NCI-H446 (cell line): ENCODE measurements at places on chromosomes 3 and 15.

GRCh38 chr3:178498871-178499270 lies 37.4 kb upstream of the KCNMB2 start:
- DNase-seq, result peak; percentile 15

DNA sequence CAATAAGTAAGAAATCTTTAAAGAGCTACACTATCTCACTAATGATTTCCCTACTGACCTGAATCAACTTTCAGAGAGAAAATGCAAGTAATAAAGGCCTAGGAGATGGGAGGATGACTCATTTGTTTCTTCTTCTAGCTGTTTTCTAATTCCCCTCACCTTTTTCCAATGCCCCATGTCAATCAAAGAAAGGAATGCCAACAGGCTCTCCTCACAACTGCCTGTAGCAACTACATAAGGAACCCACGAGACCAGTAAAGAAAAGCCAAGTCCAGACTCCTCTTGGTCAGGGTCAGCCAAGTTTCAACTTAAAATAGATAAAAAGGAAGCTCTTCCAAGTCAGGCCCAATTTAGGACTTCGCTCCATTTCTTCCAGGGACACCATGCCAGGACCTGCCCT lies 201.9 kb downstream of the TNIK start:
- no peak for DNase-seq

- DNase-seq, result no peak
Observed at GRCh38 chr15:63044077-63044644, 1.6 kb downstream of the TPM1 start.

- no peak for DNase-seq
Observed at GRCh38 chr3:74075241-74075640, 450.5 kb upstream of the PDZRN3 start.

GRCh38 chr3:197339841-197340520 lies 41.6 kb upstream of the DLG1 start:
- no peak for DNase-seq

DNA sequence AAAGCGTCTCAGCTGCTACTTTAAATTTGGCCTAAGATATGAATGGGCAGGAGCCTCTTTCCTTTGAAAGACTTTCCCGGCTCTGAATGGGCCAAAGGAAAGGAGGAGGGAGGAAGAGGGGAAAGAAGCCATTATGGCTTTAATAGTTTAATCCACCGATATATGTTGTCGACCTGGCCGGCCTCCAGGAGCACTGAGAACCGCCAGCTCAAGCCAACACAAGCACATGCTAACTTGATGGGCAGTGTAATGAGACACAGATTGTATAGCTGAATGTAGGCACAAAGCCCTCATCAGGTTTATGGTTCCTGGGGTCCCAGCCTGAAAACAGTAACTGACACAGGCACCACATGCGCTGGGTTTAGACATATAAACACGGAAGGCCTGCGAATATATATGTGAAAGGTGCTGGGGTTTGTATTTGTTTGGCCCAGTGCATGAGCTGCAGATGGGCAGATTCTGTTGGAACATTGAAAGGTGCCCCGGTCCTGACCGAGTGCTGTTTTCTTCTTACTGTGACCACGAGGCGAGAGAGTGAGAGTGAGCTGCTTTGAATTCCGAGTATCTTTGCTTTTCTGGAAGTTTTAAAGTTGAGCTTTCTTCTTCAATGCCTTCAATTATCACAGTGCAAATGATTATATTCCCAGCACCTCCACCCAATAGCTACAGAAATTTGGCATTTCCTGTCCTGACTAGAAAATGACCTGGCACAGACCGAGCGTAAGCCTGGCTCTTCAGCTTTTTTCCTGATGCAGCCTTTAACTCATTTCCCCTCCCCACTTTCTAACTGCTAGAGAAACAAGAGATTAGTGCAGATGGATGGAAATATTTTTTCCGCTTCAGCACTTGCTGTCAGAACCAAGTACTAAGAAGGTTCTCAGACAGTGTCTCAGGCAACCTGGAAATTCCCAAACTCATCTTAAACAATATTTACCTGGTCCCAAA lies 267.3 kb downstream of the RORA start:
- no peak for DNase-seq

DNA sequence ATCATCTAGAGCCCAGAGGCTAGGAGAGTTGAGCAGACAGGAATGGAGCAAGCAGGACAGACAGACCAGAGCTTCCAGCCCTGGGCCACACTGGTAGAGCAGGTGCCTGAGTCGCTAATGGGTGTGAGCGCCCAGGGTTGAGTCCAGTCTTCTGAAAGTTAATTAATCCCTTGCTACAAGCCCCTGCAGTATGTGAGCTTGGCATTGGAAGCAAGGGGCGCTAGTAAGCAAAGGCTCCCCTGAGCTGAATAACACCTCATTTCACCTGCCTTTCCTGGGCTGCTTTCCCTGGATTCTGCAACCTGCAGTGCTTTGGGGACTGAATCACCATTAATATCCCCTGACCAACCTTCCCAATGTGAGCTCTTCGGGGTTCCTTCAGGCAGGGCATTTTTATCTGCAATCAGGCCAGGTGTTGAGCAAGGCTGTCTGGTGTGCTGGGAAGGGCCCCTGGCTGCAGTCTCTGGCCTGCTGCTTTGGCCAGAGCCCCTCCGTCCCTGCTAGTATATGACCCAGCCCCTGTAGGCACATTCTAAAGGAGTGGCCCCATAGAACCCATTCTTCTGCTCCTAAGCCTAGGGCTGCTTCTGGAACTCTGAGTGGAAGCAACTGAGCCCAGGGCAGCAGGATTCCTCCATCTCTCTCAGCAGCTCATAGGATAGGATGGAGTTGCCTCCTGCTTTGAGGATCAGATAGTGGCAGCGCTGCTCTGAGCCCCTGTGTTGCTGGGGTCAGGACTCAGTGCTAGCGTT lies 45.1 kb upstream of the EPHB1 start:
- DNase-seq, result no peak

DNA sequence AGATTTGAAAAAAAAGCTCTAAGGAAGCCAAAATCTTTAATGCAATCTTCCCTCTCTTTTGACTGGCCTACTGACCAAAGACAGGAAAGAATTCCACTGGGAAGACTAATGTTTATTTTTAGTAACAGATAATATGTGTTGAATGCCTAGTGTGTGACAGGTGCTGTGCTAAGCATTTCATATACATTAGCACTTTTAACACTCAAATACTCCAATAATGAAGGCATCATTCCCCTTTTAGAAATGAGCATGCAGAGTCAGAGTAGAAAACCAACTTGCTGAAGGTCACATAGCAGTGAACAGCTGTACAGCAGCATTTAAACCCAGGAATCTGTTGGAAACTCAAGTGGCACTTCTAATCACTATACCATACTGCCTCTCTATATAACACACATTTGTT lies 170.6 kb downstream of the MINAR1 start:
- no peak for DNase-seq

GRCh38 chr3:54026543-54026942 lies 95.8 kb upstream of the CACNA2D3 start:
- no peak for DNase-seq

- DNase-seq, result no peak
Observed at GRCh38 chr3:4512895-4513616, 19.9 kb downstream of the ITPR1 start.

DNA sequence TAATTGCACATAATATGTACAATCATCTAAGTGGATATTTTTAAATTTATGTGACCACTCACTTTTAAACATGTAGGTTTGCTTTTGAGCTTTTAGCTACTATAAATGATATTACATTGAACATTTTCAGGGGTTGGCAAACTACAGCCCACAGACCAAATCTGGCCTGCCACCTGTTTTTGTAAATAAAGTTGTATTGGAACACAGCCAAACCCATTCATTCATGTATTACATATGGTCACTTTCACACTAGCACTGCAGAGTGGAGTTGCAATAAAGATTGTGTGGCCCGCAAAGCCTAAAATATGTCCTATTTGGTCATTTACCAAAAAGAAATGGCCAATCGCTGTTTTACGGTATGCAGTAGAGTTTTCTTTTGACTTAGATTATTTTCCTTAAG lies 21.2 kb downstream of the CMTM7 start:
- DNase-seq, result peak; percentile 49

DNA sequence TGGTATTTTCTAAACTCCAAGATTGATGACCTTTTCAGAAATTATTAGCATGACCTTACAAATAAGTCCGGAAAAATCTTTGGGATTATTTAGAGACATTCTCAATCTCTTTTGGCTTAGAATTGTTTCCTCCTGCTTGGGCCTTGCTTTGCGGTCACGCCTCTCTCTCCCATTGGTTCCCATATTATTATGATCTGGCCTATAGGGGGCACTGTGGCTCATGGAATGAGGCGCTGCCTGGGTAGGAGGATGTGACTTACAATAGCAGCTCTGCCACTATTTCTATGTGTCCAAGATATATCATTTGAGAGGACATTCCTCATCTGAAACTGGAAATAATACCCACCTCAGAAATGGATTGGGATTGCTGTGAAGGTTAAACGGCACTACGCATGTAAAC lies 464.9 kb downstream of the MFSD1 start:
- DNase-seq, result peak; percentile 66
